KG1 (cell line): ENCODE measurements at places on chromosomes 1 and 21.

GRCh38 chr1:24714859-24715520 lies 30.3 kb upstream of the CLIC4 start:
- DNase-seq: no peak

DNA sequence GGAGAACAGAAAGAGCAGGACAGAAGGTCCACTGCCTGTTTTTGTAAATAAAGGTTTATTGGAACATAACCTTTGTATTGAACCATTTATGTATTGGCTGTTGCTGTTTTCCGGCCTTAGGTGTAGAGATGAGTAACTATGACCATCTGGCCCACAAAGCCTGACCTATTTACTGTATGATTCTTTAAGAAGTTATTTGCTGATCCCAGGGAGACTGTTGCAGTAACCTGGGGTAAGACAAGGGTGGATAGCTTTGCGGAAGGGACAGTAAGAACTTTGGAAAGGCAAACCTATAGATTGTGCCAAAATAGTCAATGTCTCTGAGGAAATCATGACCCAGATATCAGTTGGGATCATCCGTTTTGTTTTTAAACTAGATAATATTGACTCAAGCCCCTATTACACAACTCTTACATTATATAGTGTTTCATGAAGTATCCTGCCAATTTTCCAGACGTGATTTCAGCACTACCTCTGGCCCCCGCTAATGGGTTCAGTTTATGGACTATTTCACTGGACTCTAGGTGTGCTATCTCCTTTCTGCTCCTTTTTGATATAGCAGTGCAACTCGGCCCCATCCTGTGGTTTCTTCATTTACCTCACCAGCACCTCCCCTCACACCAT lies 20.8 kb upstream of the TLCD4 start:
- no peak for DNase-seq

DNA sequence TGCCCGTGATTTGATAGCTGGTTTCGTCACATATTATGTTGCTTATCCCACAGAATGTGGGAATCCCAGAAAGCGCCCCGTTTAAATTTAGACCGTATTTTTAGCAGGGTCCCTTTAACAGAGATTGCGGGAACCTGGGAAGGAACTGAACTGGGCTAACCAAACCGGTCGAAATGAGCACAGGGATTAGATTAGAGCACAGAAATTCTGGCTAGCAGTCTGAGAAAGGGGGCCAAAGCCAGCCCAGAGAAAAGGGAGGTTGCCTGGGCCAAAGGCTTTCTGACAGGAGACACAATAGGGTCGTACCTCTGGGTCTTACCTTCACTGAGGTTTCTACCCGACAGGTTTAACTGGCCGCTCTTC lies 327 bp downstream of the LRRC40 start:
- no peak for DNase-seq

GRCh38 chr1:241640867-241641622 lies 876 bp upstream of the CHML start:
- DNase-seq: no peak

- DNase-seq: no peak
Observed at GRCh38 chr1:119879510-119880434, 16.5 kb downstream of the ADAM30 start.

GRCh38 chr1:55234016-55234415 lies 18.9 kb upstream of the USP24 start:
- no peak for DNase-seq

DNA sequence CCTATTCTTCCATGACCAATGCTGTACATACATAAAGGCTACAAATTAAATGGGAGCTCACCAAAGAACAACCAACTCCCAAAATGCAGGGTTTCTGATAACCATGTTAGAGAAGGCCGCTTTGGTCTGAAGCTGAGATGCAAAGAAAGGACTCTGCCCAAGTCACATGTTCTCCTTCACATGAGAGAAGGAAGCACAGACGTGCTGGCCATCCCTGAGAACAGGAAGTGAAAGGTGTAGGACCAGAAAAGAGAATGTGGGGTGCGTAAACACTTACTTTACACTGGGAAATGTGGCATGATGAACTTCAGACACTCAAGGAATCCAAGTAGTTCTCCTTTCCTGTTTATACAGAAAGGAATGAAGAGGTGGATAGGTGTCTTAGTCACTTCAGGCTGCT lies 31.7 kb upstream of the TADA1 start:
- no peak for DNase-seq

GRCh38 chr21:42162831-42163510 lies 56.0 kb upstream of the ABCG1 start:
- DNase-seq: no peak

DNA sequence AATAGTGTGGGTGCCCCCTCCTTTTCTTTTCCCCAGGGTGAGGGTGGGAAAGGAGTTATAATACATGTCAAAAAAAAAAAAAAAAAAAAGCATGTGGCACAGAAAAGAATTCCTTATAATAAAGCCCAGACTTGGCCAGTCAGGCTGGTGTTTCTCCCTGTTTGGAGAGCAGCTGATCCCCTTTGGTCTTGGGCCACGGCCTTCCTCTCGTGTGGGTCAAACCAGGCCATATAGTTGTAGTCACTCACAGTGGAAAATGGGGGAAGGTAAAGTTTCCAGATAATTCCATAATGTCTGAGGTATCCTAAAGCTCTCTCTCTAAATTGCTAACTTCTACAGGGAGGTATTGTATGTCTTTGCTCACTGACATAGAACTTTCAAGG lies 22.0 kb downstream of the CLIC6 start:
- no peak for DNase-seq

- no peak for DNase-seq
Observed at GRCh38 chr1:93757256-93758036, 75.8 kb upstream of the BCAR3 start.

GRCh38 chr1:154770897-154771594 lies 99.0 kb downstream of the KCNN3 start:
- no peak for DNase-seq

DNA sequence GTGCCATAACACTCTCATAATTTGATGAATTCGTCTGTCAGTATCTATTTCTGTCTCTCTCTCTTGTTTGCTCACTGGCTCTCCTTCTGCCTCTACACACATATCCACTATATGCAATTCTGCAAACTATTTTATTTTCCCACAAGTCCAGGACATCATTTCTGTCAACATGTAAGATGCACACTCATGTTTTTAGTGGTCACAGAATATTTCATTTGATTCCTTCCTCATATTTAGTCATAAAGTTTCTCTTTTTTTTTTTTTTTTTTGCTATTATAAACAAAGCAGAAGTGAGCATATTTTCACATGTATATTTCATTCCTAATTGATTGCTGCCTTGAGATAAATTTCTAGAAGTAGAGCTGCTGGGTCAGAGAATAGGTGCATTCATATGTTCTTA lies 165.3 kb downstream of the PGBD5 start:
- no peak for DNase-seq

GRCh38 chr1:226534098-226534497 lies 14.5 kb upstream of the STUM start:
- DNase-seq: no peak

DNA sequence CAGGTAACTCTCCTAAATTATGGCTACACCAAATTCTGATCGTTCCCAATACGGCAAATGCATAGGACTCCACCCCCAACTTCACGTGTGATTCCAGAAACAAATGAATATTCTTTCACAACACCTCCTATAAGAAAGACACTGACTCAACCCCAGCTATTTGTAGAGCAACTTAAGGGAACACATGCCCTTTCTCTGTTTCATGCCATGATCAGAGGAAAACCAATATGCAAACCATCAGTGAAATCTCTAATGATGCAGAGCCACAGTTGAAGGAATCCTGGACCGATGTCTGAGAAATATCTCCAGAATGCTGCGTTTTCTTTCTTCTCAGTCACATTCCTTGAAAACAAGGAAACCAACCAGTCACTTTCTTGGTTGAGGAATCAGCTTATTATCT lies 164.2 kb upstream of the PTBP2 start:
- no peak for DNase-seq

- DNase-seq: no peak
Observed at GRCh38 chr1:116425987-116426386, 52.9 kb downstream of the ATP1A1 start.

GRCh38 chr1:39988618-39989343 lies 33.8 kb downstream of the MFSD2A start:
- no peak for DNase-seq

DNA sequence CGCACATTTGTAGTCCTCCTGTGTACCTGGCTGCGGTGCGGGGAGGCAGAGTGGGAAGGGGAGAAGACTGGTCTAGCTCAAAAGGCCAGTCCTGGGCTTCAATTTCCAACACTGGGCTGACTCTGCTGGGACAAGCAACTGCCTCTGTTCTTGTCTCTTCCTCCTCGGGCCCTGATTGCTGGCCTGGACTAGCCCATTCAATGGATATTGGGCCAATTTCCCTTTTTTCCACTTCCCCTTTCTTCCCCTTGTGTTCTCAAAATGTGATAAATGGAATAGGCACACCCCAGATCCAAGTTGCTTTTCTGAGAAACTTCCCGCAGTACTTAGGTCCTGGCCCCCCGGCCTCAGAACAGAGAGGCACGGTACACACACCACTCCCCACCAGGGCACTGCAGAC lies 48.2 kb downstream of the SPSB1 start:
- no peak for DNase-seq

GRCh38 chr1:212827831-212828278 lies 19.6 kb downstream of the SPATA45 start:
- DNase-seq: no peak

DNA sequence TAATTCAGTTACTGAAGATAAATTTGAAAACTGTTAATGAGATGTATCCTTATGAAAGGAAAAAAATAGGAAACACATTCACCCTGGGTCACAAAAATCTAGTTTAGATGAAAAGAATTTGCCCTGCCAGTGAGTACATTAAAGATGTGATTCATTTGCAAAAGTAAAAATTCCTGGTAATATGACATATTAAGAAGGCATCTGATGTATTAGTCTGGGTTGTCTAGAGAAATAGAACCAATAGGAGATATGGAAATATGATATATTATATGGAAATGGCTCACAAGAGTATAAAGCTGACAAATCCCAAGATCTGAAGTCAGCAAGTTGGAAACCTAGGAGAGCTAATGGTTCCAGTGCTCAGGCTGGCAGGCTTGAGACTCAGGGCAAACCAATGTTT lies 153.8 kb downstream of the MRPL39 start:
- DNase-seq: no peak

DNA sequence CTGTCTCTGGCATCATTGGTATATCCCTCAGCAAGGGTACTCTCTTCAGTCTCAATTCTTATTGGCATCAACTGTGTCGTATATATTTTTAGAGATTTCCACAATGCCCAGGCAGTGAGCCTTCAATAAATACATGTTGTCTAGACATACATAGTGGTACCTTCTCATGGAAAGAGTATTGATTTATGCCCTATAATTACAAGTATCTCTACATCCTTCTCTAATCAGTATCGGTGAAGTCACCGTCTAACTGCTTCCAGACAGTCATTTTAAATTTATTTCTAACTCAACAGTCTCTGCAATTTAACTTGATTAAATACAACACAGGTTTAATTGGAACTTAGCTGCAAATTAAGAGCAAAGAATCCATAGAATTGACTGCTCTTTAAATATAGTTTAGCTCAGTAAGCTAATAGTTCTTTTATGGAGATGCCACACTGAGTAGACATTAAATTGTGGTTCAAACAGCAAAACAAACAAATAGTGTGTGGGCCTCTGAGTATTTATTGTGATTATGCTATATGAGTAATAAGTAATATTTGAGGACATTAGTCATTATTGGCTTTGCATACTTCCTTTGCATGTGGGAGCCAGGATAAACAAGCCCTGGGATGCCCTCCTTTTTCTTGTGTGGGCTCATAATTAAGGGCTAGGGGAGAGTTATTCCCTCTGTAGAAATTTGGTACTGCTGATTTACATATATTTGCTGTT lies 126.9 kb upstream of the DUSP10 start:
- DNase-seq: no peak

- no peak for DNase-seq
Observed at GRCh38 chr21:10463156-10463555, 58.2 kb upstream of the TPTE start.
